T1000 (cell line): ENCODE measurements at places on chromosomes 5 and 9.

DNA sequence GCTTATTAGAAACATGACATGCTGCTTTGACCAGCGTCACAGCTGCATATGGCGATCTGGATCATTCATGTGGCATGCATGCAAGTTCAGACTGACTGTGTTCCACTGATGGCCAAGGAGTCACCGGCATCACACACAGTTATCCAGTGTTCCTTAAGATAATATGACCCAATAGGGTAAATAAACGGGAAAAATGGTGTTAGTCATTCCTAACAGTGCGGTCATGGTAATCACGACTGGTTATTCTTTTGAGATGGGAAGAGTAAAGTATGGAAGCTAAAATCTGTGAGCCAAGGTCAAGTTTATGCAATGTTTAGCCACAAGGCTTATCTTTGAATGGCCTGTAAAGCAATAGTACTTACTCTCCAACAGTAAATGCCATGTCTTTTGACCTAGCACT, 29.3 kb upstream of the LVRN start:
- no peak for DNase-seq

GRCh38 chr9:87148331-87149104, 201.2 kb upstream of the GAS1 start:
- DNase-seq: no peak

DNA sequence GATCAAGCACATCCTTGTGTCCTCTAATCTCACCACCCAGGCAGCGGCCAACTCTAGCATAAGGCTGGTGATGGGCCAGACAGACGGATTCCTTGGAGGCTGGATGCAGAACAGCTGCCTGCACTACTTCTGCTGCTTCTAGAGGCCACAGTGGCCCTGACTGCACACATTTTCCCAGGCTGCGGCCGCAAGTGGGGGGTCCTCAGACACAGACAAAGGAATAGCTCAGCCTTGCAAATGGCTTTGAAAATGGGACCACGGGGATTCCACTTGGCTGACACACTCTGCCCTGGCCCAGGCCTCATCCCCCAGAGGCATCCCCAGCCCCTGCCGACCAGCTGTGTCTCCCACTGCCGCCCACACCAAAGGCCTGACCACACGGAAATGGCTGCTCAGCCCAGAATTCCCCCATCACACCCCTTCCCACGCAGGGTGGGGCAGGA, 540.8 kb downstream of the BNC2 start:
- no peak for DNase-seq

DNA sequence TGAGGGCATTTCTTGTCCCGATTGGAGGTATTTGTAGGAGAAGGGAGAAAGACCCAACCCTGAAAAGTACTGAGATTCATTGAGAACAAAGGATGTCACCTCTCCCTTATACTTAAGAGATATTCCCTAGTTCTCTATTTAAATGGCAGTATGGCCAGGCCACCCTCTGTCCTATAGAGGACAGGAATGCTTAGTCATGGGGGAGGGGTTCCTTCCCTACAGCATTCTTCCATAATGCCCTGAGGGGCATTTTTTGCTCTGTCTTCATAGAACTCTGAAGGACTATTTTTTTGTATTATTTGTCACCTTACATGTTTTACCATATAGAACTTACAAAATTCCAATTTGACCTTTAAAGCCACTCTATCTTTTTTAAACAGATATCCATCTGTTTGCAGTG, 176.3 kb downstream of the TMEM161B start:
- DNase-seq: no peak

GRCh38 chr9:93028448-93029006, 30.0 kb upstream of the SUSD3 start:
- no peak for DNase-seq

DNA sequence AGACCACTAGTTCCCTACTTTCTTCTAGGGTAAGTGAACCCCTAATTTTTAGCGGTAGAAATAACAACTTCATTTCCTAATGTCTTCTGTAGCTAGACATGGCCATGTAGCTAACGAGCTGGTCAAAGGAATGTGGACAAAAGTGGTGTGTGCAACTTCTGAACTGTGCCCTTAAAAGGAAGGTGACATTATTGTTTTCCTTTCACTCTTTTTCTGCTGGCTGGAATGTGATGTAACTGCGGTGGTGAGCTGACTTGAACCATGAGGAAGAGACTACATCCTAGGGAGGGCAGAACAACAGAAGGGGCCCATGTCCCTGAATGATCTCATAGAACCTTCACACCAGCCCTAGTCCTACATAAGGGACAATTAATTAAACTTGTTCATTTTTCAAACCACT, 1.3 kb upstream of the SNX2 start:
- no peak for DNase-seq

DNA sequence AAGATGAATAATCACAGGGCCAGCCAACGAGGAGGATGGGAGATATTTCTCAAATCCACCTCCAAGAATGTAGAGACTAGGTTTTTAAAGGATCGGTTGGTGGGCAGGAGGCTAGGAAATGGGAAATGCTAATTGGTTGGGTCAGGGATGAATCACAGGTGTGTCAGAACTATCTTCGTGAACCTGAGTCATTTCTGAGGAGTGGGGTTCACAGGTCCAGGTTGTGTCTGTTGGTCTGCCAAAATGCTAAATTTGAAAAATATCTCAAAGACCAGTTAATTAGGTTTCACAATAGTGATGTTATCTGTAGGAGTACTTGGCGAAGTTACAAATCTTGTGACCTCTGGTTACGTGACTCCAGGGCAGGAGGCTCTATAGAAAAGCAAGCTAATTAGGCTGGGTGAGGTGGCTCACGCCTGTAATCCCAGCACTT, 2.6 kb upstream of the PLAA start:
- no peak for DNase-seq

- no peak for DNase-seq
Measured at GRCh38 chr5:150175536-150175935, 9.0 kb downstream of the CDX1 start.

DNA sequence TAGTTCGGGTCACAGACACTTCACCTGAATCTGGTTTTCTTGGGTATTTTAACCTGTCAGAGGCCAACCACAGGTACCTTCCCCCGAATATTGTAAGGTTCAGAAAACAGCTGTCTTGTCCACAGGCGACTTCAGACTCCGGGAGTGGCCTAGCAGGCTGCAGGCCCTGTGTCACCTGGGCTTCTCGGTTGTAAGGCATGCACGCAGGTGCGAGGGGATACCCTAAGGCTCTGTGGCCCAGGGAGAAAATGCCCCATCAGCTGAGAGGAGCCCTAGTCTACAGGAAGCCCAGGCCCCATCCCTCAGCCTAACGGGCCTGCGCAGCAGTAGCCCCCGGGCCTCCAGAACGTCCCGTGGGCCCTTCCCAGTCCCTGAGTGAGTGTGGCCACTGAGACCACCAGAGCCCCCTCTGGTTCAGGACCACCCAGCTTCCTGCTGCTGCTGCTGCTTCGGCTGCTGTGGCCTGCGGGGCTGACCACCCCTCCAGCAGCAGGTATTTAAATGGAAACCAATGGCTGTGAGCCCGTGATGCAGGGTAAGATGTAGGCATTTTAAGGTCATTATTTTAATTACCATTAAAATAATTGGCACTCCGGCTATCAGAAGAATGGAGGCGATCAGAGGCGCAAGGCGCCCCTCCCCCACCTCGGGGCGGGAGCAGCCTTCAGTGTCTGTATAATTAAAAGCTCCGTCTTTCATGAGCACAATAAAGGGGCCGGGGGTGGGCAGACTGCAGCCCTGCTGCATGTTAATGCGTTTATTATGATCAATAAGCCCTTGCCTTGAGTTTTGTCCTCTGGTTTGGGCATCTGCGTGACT, 65.4 kb downstream of the PSMB7 start:
- DNase-seq: no peak

- DNase-seq: no peak
Measured at GRCh38 chr5:34833976-34834793, 4.8 kb upstream of the TTC23L start.

GRCh38 chr5:180289966-180290365, 1.9 kb downstream of the MAPK9 start:
- DNase-seq: no peak

GRCh38 chr5:101009758-101010519, 106.9 kb upstream of the ST8SIA4 start:
- no peak for DNase-seq

- no peak for DNase-seq
Measured at GRCh38 chr5:87042554-87042953, 225.1 kb upstream of the RASA1 start.

- no peak for DNase-seq
Measured at GRCh38 chr5:6822556-6823343, 109.5 kb downstream of the TENT4A start.

- no peak for DNase-seq
Measured at GRCh38 chr5:57358796-57359592, 123.6 kb downstream of the ACTBL2 start.

DNA sequence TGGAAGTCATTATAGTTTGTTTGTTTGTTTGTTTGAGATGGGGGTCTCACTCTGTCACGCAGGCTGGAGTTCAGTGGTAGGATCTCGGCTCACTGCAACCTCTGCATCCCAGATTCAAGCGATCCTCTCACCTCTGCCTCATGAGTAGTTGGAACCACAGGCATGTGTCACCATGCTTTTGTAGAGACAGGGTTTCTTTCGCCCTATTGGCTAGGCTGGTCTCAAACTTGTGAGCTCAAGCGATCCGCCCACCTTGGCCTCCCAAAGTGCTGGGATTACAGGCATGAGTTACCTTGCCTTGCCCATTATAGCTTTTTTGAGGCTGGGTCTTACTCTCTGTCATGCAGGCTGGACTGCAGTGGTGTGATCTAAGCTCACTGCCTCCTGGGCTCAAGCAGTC, 28.8 kb downstream of the NSD1 start:
- no peak for DNase-seq

DNA sequence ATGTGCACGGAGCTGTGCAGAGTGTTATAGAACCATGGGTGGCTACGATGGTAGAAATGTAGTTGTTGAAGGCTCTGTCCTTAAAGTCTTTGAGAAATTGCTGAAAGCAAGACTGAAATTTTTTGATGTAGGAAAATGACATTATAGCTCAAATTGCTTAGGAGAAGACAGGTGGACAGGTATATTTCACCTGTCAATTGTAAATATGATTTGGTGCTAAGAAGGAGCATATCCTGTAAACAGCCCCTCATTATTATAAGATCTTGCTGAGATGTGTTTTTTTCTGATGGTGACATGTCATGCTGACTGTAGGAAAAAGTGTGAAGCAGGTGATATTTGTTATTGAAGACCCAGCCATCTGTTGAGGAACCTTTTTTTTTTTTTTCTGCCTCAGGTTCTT, 377.9 kb downstream of the PSAT1 start:
- DNase-seq: no peak

DNA sequence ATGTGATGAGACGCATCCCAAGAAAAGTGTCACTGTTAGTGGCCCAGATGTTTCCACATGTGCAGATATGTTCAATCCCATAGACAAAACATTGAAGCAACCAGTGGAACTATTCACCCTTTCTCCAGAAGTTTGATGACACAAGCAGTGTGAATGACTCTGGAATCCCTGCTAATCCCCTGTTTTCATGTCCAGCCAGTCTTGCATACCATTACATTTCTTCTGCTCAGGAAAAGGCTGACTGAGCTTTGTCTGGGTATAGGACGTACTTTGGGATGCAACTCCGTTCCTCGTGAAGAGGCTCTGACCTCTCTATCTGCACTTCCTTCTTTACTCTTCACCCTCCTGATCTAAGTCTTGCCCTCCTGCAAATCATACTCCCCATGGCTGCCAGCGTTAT, 172.4 kb downstream of the NTRK2 start:
- no peak for DNase-seq

DNA sequence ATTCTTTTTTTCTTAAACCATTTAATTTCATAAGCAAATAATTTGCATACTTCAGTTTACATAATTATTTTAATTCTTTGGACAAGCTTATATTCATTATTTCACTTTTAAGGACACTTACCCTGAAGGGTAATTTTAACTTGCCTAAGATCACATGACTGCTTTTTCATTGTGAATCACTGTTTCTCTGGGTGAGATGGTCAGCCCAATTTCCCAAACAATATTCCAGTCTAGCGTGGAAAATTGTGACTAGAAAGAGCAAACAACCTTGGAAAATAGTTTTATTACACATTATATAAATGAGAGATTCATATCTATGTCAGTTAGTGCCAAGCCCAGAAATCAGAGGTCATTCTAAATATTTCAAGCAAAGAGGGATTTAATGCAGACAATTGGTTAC, 21.4 kb upstream of the JAKMIP2 start:
- DNase-seq: no peak

DNA sequence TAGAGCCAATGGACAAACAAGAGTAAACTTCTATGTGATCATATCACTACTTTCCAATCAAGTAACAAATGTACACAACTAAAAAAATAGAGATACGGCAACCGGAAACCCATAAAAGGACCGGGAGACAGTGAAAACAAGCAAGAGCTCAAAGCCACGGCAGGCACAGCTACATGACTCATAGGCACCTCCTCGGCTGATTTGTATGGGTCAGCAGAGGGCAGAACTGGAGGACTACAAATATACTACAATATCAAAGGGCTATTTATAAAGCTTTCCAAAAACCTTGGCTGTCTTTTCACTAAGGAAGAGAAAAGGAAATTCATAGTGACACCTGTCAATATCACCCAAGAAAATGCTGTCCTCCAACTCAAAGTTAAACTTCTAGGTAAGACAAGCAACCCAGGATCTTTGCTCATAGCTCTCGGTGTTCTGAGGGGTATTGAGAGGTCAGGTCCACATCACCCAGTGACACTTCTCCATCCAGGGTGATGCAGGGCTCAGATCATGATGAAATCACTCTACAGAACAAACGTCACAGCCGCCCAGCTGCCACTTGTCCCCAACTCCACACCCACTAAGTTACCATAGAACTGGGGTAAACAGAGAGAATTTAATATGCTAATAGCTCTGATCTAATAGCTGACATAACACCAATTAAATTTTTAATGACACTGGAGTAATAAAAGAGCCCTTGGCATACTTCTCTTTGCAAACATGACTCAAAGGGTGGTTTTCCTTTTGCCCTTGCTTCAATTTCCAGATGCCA, 41.3 kb downstream of the PFDN1 start:
- DNase-seq: peak; percentile 53

DNA sequence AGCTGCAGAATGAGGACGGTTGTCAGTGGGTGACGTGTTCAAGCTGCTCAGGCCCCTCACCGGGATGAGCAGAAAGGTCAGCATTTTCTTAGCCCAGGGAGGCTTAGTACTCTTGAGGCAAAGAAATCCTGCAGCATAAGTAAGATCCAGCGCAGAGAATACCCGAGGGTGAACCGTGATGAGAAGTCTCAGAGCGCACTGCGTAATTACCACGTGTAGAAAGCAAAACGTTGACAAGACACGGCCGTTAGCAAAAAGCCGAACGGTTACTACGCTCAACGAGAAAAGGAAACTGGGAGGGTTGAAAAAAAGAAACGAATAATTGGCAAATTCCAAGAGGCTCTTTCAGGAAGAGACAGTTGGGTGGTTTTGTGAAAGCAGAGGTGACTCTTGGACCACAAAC, 104.0 kb downstream of the COL23A1 start:
- DNase-seq: no peak

DNA sequence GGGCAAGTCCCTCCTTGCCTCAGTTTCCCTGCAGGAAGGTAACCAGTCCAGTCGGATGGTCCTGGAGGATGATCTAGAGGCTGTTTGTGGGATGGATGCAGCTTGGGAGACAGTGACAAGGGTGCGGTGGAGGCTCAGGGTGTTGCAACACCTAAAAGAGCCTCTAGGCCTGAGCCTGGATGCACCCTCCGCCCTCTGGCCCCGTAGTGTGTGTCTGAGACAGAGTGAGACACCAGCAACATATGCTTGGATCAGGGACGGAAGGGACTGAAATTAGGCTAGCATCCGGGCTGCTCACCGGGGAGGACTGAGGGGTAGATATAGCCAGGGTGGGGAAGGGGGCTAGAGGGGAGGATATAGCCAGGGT, 1.1 kb downstream of the CRAT start:
- no peak for DNase-seq

- no peak for DNase-seq
Measured at GRCh38 chr5:93705896-93706295, 35.5 kb downstream of the POU5F2 start.

- DNase-seq: peak; percentile 40
Measured at GRCh38 chr5:178232124-178232919, at the start of gene PHYKPL. Gene PHYKPL, minus strand, starts transcription at chr5:178232802. Its CDS starts 252 bp downstream, at chr5:178232550.
